Activated CD4-positive, alpha-beta T cell treated with anti-CD3 and anti-CD28 coated beads, Interleukin-2, Interleukin-6, amounts not matched to agents 100 ng/mL and 50 ng/mL, durations not matched to agents 16 hours and 8 hours (primary cell): ENCODE measurements at places on chromosomes 7 and 10.
A peak's percentile ranks its signal among the peaks of the same experiment; 100 is the strongest.

GRCh38 chr10:22605168-22605567, 109.2 kb downstream of the PIP4K2A start:
- DNase-seq, result no peak

DNA sequence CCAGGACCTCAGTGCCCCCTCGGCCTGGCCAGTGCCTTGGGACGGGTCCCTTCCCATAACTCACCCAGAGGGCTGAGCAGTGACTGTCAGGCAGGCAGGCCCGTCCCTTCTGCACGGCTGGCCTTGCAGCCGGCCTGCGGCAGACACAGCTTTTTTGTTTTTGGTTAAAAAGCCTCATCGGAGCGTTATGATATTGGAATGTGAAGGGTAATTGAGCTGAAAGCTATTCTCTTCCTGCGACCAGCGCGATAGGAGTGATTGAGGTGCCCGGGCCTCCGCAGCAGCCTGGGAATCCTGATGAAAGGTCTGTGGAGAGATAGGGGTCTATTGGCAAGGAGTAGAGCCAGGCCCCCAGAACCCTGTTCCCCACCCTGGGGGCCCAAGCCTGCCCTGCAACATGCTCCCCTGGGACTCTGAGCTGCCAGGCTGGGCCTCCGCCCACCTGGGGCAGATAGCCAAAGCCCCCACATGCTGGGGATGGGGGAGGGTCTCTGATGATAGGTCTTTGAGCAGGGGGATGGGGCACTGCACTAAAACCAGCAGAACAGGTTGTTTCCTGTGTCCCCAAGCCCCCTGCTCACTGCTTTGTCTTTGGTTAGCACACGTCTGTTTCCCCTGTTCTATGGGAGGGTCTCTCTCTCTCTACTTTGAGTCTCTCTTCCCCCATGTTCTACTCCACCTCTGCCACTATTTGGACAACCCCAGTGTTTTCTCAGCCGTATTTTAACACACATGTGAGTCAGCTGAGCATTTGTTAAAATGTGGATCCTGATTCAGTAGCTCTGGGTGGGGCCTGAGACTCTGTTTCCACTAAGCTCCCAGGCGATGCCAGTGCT, 131.9 kb downstream of the CDH23 start:
- no peak for DNase-seq

DNA sequence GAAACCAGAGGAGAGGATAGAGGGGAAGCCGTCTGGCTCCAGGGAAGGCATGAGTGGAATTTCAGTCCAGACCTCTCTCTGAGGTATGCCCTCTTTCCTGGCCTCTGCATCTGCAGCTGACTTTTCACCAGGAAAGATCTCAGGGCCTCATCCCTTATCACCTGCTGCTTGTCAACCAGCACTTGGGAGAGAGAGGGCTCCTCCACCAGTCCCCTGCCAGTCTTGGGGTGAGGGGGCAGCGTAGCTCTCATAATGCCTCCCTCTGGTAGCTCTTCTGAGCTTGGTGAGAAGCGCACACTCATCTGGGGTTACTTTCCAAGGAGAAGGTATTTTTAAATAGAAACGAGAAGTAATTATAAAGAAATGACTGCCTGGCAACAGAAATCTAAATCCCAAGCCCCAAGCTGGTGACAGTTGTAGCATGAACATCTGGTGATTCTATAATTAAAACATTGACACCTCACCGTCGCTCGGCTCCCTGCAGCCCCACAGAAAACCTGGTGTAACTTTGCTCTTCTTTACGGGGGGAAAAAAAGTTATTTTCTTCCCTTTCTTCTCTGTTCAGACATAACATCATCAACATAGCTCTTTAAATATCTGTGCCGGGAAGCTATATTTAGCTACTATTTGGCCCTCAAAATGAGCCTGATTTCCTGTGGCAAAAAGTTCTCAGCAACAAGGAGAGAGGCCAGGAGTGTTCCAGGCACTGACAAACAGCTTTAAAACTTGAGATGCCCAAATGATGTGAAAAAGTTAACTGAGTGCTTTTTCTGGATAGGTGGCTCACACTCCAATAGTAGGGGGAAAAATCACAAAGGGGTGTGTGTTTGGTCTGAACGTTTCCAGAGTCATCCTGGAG, 26.9 kb downstream of the HIP1 start:
- no peak for DNase-seq

DNA sequence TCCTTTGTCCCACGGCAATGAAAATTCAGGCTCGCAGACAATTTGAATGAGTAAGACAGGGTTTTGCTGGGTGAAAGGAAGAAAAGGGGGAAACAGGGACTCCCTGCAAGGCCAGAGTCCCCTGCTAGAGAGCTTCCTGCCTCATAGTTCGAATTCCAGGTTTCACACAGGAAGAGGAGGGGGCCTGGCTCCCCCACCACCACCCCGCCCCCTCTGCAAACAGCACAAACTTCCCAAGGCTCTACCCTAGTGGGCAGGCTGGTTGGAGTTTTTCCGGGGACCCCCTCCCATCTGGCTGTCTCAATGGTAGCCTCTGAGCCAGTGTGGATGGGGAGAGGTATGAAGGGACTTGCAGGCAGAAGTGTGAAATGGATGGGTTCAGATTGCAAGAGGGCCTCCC, 57.4 kb upstream of the NEBL start:
- no peak for DNase-seq

DNA sequence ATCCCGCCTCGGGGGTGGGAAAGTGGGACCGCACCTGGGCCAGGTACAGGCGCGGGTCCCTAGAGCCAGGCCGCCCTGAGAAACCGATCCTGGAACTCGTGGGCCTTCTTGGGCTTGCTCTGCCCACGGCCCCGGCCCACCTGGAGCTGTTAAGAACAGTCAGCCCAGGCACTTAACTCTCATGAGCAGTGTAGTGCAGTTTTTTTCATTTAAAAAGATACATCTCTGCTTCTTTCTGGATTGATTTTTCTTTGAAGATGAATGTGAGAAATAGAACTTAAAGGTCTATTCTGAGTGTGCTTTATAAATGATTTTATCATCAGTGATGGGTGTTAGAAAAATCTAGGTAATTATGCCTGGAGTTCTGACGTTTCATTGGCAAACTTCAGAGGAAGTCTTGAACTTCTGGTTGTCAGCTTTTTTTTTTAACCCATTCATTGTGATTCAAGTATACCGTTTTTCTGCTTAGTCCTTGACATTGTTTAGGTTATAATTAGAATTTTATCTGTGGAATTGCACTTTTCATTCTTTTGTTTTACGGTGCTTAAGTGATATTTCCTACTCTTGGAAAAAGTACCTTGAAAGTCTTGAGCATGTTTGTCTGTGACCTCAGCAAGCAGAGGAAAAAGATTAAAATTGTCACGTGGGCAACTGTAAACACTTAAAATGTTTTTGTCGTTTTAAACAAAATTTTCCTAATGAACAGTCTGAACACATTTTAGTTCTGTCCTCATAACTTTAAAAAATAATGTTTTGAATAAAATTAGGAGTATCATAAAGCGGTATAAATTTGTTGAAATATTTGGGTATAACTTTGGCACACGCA, 906 bp downstream of the CDK1 start:
- no peak for DNase-seq

- DNase-seq, result no peak
Measured at GRCh38 chr10:76469675-76470074, 1038.3 kb downstream of the LRMDA start.

GRCh38 chr7:17849504-17849903, 90.8 kb downstream of the SNX13 start:
- DNase-seq, result no peak

GRCh38 chr7:128404886-128405470, 4.8 kb downstream of the IMPDH1 start:
- peak; percentile 18 for DNase-seq
